Right lobe of liver (tissue), 6 donors: ENCODE measurements at places on chromosomes 7 and 10. TPM values are rescaled to one million over a fixed set of nuclear protein-coding genes. Genes with fewer than 3 reads are reported as not detected.

Gene GPNMB
- total RNA-seq = 16.3 TPM

Gene ANKRD61
- not detected for total RNA-seq

DNA sequence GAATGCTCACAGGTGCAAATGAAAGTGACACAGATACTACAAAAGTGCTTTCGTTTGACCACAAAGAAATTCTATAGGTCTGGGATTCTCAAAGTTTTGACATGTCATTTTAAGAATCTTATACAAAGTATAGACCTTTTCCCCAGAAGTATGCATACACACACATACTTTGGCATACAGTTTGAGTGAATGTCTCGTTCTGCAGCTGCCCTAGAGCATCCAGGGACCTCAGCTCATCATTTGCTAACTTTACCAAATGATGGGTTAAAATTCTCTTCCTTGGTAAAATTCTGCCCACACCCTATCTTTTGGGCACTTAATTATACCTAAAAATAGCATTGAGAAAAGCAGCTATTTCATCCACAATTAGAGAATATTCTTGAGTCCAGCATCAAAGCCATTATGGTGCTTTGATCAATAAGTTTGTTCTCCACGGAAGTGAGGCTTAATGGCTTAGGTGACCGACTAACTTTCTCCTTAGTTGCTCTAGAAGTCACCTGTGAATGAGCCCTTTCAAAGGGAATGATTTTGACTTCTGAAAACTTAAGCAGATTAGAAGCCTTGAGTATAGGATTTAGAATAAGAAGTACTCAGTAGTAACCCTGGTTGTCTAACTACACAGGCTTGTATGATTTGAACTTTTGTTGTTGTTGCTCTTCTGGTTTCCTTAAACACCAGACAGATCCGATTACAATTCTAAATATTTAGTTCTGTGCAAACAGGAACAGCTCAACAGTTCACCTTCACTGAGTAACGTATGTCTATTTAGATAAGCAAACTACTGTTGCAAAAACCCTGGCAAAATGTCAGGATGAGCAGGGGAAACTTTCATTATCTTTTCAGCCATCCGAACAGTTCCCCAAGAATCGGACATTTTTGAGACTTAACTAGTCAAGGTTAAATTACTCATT lies 70.6 kb downstream of the CNNM2 start:
- no peak for DNase-seq

GRCh38 chr7:30789334-30789711 lies 18.1 kb downstream of the MINDY4 start:
- no peak for DNase-seq

Gene NPSR1
- total RNA-seq = not detected

DNA sequence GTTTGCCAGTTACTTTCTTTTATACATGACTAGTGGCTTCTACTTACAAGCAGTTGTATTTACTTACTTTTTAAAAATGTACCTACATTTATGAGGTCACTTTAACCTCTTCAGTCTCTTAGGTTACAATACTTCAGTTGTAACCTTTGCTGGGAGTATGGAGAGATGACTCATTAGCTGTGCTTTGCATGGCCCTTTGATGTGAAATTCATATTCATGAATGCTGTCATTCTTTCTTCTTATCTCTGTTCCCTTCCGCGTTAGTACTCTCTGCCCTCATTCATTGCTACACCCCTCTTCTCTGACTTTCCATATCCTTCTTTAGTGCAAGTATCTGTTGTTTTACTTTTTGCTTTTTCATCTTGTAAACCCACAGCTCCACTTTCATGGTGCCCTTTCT lies 164.3 kb downstream of the BMPER start:
- DNase-seq = no peak

Gene CNPY4
- 3.8 TPM for total RNA-seq

- no peak for DNase-seq
Measured at GRCh38 chr7:33155811-33156210, 26.4 kb downstream of the BBS9 start.

GRCh38 chr7:139930286-139930965 lies 101.4 kb downstream of the TBXAS1 start:
- DNase-seq = no peak

Gene GIMAP6
- 9.0 TPM for total RNA-seq

- no peak for DNase-seq
Measured at GRCh38 chr7:151838861-151839381, 38.0 kb downstream of the PRKAG2 start.
